Dorsolateral prefrontal cortex (tissue), 122 donors: ENCODE measurements at places on chromosomes 6 and 20.

- no peak for DNase-seq
Measured at GRCh38 chr6:42197555-42198362, 3.0 kb upstream of the GUCA1B start.

GRCh38 chr6:23448281-23448680, 677.7 kb upstream of the NRSN1 start:
- no peak for DNase-seq

- DNase-seq: no peak
Measured at GRCh38 chr6:138231381-138231886, 13.1 kb upstream of the PBOV1 start.

- no peak for DNase-seq
Measured at GRCh38 chr6:47134476-47135189, 92.5 kb upstream of the ADGRF1 start.

DNA sequence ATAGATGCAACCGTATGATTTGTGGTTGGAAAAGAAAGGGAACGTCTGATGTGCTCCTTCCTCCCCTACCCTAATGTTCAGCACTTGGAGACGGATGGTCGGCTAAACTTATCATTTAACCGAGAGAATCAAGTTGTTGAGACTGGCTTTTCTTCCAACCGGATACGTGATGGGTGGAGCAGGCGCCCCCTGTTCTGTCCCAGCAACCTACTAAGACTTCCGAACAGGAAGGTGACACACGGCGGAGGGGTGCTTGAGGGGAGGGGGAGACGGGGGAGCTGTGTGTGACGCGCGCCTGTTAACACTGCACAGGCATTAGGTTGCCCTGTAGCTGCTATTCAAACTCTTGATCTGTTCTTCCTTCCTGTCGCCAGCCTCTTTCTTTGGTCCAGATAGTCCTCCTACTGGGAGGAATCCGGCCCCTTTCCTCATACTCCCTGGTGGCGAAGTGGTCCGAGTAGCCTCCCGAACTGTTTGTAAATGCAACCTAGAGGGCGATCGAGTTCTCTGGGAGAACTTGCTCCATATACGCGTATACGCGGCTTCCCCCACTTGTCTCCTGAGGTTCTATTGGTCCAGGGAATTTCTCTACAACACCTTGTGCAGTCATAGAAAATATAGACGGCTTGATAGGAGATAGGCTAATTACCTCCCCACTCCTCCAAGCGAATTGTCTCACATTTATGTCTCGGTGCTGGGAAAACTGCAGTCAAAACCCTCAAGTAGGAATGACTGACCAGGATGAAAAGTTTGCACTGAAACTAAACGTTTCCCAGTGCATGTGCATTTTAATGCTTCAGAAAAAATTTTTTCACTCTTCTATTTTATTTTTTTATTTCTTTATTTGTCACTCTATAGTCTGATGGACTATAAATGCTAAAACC, 126.0 kb upstream of the SLC2A12 start:
- DNase-seq: peak; percentile 41

DNA sequence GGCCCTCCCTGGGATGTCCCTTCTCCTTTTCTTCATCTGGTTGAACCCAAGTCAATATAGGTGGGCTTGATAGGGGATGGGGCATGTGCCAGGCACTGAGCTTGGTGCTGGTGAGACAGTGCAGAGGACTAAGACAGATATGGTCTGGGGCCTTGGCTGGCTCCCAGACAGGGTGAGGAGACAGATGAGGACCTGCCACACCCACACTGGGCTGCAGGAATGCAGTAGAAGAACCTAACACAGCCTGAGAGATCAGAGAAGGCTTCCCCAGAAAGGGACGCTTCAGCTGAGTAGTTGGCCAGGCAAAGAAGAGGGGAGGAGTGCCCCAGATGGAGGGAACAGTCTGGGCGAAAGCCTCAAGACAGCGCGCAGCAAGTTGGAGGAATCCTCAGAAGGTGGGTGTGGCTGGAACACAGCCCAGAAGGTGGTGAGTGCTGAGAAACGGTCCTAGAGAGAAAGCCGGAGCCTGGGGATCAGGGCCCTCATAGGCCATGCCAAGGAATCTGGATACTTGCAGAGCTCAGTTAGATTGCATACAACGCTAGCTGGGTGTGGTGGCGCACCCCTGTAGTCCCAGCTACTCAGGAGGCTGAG, 26.4 kb downstream of the CD40 start:
- no peak for DNase-seq
